H1 (cell line): ENCODE measurements at places on chromosomes 7 and 10. TPM values are rescaled to one million over a fixed set of nuclear protein-coding genes. Genes with fewer than 3 reads are reported as not detected.

- no peak for DNase-seq
Measured at GRCh38 chr7:110573862-110574528, 516.9 kb upstream of the LRRN3 start.

GRCh38 chr10:48309711-48310226 is 3.3 kb downstream of the MAPK8 start:
- no peak for DNase-seq

TMEM176A gene
- total RNA-seq, result 0.90 and 1.3 TPM in 2 replicates

- DNase-seq, result no peak
Measured at GRCh38 chr10:75043256-75044131, 68.0 kb upstream of the SAMD8 start.

- DNase-seq, result no peak
Measured at GRCh38 chr10:121330563-121330962, 267.7 kb downstream of the FGFR2 start.

SPDYE11 gene
- not detected in 2 replicates for total RNA-seq

- no peak for DNase-seq
Measured at GRCh38 chr7:48347230-48347825, 176.1 kb downstream of the ABCA13 start.

CALML5 gene
- 0.38 TPM in 1 of 2 replicates, not detected in the other for total RNA-seq

DNA sequence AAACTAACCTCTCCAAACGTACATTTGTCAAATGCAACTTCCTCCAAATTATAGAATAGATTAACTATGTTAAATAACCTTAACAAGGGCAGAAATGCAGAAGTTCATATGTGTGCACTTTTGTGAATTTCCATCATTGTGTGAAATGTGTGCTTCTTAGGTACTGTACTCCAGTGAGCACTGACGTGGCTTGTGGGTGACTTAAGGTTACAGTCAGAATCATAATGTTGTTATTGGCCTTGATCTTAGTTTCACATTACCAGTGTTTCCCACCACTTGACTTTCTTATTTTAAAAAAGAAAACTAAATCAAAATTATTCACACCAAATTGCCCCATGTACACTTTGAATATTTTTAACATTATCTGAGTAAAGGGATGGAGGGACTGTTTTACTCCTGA is 155.1 kb upstream of the FZD8 start:
- DNase-seq, result no peak

INSYN2A gene
- 0.19 TPM in 2 replicates for total RNA-seq

DNA sequence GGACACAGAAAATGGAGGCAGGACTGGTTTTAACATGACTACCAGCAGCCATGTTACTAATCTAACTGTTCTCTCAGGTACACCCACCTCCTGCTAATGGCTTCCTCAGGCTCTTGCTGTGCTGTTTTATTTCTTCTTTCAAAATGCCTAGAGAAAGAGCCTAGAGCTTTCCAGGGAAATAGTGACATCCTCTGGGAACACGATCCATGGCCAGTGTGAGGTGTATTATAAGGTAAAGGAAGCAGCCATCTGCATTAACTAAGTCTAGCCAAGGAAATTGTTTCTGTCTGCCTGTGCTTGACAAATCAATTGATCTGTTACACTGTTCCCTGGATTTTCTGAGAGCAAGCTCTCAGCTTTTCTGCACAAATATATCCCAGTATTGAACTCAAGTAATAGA is 42.2 kb upstream of the AOAH start:
- DNase-seq, result no peak

GRCh38 chr10:62583876-62584615 is 209.9 kb downstream of the ZNF365 start:
- DNase-seq, result no peak

COBL gene
- total RNA-seq, result 36.5 and 40.4 TPM in 2 replicates

TMEM270 gene
- total RNA-seq, result not detected in 2 replicates

ZPBP gene
- not detected in 2 replicates for total RNA-seq

- no peak for DNase-seq
Measured at GRCh38 chr7:13821152-13821787, 168.2 kb downstream of the ETV1 start.

DNA sequence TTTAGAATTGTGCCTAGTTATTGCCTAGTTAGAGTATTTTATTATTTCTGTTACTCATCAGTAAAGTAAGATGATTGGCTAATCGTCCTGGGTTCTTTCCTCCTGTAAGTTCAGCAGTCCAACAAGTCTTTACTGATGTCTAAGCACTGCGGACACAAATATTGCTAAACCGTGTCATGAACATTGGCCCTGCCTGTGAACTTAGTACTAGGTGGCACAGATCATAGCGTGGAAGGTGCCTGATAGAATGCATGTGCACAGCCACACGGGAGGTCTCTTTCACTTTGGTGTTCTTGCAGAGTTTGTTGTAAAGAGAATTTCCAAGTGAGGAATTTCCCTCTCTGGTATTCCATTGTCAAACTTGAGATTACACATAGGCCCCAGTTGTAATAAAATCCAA is 38.0 kb downstream of the RBM33 start:
- DNase-seq, result no peak

KNDC1 gene
- 16.7 and 19.3 TPM in 2 replicates for total RNA-seq

GBX1 gene
- total RNA-seq, result not detected in 2 replicates

LIPJ gene
- not detected in 2 replicates for total RNA-seq

MMP21 gene
- not detected in 2 replicates for total RNA-seq

DNA sequence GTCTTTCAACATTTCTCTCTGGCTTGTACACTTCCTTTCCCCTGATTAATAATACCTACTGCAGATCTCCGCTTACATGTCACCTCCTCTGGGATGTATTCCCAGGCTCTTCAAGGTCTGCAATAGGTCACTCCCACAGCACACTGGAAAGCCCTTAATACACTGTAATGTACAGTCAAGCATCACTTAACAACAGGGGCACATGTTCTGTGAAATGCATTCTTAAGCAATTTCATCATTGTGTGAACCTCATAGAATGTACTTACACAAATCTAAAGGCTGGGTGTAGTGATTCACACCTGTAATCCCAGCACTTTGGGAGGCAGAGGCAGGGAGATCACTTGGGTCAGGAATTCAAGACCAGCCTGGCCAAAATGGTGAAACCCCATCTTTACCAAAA is 1.9 kb downstream of the COX15 start:
- no peak for DNase-seq

DNA sequence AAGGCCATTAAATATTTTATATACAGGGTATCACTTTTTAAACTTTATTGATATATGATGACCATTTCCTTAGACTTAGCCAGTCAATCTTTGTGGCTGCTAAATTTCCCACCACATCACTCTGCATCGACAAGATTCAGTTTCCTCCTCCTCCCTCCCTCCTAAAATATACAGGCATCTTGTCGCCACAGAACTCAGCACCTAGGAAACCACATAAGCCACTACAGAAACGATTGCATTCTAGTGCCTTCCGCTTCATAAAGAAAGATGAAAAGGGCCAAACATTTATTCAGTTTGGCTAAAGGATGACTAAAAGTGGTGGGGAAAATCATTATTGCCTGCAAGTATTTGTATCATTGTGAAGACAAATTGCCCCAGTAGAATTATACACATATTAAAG is 30.7 kb downstream of the ERCC6 start:
- no peak for DNase-seq

DNA sequence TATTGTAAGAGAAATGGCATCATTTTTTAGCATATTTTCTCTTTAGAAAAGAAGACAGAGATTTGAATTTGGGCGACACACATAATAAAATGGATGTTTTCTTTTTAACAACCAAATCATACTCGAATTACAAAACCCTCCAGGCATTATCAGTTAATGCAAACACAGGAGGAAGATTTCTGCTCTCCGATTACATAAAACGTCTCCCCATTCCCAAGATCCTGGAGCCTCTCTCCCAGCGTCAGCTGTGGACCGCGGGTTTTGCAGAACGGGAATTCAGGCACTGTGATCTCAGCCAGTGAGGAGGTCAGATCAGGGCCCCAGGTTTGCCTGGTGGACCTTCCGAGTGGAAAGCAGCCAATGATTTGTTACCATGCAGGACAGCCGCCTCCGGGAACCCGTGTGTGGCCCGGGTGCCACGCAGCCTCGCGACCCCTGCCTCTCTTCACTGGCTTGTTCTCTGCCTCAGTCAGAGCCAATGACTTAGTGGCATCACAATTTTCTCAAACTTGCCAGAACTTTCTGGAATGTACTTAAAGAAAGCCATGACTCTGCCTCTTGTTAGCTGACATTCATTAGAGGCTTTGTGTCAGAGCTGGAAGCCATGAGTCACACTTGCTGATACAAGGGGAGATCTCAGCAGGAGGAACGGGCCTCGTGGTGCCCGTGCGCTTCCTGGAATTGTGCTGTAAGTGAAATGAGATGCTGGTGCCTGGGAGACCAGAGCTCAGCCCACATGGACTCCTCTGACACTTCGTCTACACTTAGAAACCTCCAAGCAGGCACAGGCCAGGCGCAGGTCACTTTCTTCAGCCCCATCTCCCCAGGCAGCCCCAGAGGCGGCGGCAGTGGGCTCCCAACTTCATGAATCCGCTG is 246.1 kb downstream of the KLF6 start:
- peak; percentile 44 for DNase-seq

GNAT3 gene
- total RNA-seq, result not detected in 2 replicates

GRCh38 chr10:86635402-86635801 is 18.9 kb upstream of the OPN4 start:
- DNase-seq, result no peak

- DNase-seq, result no peak
Measured at GRCh38 chr10:118868589-118868988, 113.8 kb upstream of the CACUL1 start.
